ENCODE measurements at places on chromosomes 7 and 10. TPM values are rescaled to one million over a fixed set of nuclear protein-coding genes. Genes with fewer than 3 reads are reported as not detected.

GRCh38 chr7:92178928-92179924, at the start of gene LRRD1:
TSS of gene LRRD1 (minus strand) at chr7:92179142. CDS start at chr7:92165202, 13,940 bp downstream.
- peaks cover 2% of the 10 kb centered on the region for H3K27me3 ChIP-seq
- no peaks in the 10 kb centered on the region for H3K4me1 ChIP-seq
- DNase-seq = peak; percentile 65
- no peak within 1 kb of the TSS for H3K27ac ChIP-seq

Gene LRIT1
- total RNA-seq = not detected

DNA sequence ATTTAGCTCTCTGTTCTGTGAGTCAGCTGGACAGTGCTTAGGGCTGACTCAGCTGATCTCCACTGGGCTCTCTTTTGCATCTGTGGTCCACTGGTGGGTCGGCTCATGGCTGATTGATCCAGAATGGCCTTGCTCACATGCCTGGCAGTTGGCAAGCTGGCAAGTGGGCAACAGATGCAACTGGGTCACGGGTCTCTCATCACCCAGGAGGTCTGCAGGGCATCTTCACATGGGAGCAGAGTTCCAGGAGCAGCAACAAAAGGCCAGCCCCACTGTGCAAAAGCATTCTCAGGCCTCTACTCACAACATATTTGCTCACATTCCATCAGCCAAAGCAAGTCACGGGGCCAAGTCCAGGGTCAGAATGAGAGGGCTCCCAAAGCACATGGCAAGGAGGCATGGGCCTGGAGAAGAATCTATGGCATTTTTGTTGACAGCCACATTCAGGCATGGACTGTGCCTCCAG, 98.8 kb downstream of the OAT start:
- no peaks in the 10 kb centered on the region for H3K27me3 ChIP-seq
- H3K4me1 ChIP-seq = peaks cover 3% of the 10 kb centered on the region
- no peak overlapping the region for H3K4me3 ChIP-seq
- DNase-seq = no peak

DNA sequence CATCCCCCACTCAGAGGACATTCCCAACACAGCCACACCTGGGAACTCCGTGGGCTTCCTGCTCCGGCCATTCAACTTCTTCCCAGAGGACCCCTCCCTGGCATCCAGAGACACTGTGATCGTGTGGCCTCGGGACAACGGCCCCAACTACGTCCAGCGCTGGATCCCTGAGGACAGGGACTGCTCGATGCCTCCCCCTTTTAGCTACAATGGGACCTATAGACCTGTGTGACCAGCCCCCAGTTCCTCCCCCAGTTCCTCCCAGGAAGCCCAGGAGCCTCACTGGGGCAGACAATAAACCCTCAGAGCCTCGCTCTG, 8.6 kb downstream of the AOC1 start:
- no peak overlapping the region for H3K4me3 ChIP-seq
- no peaks in the 10 kb centered on the region for H3K27me3 ChIP-seq
- no peak for DNase-seq
- no peaks in the 10 kb centered on the region for H3K36me3 ChIP-seq

GRCh38 chr7:22934023-22934422, 79.9 kb downstream of the HYCC1 start:
- H3K4me1 ChIP-seq = peaks cover 2% of the 10 kb centered on the region
- H3K4me3 ChIP-seq = no peak overlapping the region
- H3K36me3 ChIP-seq = no peaks in the 10 kb centered on the region
- no peak overlapping the region for H3K27ac ChIP-seq
- no peaks in the 10 kb centered on the region for H3K27me3 ChIP-seq

DNA sequence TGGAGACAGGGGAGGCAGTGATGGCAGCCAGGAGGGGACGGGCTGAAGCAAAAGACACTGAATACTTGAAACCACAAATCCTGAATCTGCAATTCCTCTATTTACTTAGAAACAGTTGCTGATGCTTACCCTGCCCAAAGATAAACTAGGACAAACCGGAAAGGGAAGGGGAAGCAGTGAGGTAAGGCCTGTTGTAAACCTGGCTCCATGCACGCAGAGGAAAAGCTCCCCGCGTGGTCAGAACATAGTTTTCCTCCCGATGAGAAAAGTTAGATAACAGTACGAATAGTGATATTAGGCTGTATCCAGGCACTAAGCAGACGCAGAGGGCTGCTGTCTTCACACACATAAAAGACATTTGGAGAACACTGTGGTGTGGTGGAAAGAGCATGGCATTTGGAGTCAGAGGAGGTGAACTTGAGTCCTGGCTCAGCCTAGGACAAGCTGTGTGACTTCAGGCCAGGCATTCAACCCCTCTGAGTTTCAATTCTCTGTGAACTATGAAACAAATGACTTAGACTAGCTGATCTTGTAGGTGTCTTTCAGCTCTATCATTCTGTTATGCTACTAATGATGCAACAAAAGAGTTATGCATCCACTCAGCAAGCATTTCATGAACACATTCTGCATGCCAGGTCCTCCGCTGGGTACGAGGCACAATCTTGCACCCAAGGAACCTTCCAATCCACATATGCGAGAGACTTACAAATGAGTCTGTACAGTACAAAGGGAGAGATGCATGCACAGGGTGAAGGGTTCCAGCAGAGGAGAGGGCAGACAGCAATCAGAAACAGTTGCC, 80.9 kb downstream of the SORBS1 start:
- no peak for DNase-seq
- no peaks in the 10 kb centered on the region for H3K27me3 ChIP-seq
- peaks cover 31% of the 10 kb centered on the region for H3K4me1 ChIP-seq
- no peaks in the 10 kb centered on the region for H3K36me3 ChIP-seq
- no peak overlapping the region for H3K4me3 ChIP-seq

GRCh38 chr7:23759671-23760391, 49.8 kb downstream of the STK31 start:
- H3K4me3 ChIP-seq = no peak overlapping the region
- H3K27ac ChIP-seq = no peak overlapping the region
- DNase-seq = no peak
- H3K36me3 ChIP-seq = no peaks in the 10 kb centered on the region
- H3K27me3 ChIP-seq = no peaks in the 10 kb centered on the region

Gene YKT6
- 103 TPM for total RNA-seq

- no peak for DNase-seq
- H3K4me3 ChIP-seq = no peak overlapping the region
- H3K27me3 ChIP-seq = no peaks in the 10 kb centered on the region
- no peaks in the 10 kb centered on the region for H3K4me1 ChIP-seq
Observed at GRCh38 chr10:124206616-124207015, 113.2 kb upstream of the CHST15 start.

GRCh38 chr10:116721547-116722392, 20.6 kb downstream of the HSPA12A start:
- no peak overlapping the region for H3K4me3 ChIP-seq
- H3K36me3 ChIP-seq = no peaks in the 10 kb centered on the region
- no peak overlapping the region for H3K27ac ChIP-seq
- H3K4me1 ChIP-seq = no peaks in the 10 kb centered on the region
- no peaks in the 10 kb centered on the region for H3K27me3 ChIP-seq

GRCh38 chr10:43407576-43408330, 1.2 kb downstream of the HNRNPF start:
- no peak for DNase-seq
- peak overlapping the region; percentile 61 for H3K4me3 ChIP-seq
- H3K27ac ChIP-seq = peak overlapping the region; percentile 99

Gene OGDHL
- 16.6 TPM for total RNA-seq

GRCh38 chr7:29606287-29606721, 42.7 kb downstream of the PRR15 start:
- H3K27me3 ChIP-seq = no peaks in the 10 kb centered on the region
- peaks cover 3% of the 10 kb centered on the region for H3K4me1 ChIP-seq
- DNase-seq = no peak
- no peak overlapping the region for H3K4me3 ChIP-seq

DNA sequence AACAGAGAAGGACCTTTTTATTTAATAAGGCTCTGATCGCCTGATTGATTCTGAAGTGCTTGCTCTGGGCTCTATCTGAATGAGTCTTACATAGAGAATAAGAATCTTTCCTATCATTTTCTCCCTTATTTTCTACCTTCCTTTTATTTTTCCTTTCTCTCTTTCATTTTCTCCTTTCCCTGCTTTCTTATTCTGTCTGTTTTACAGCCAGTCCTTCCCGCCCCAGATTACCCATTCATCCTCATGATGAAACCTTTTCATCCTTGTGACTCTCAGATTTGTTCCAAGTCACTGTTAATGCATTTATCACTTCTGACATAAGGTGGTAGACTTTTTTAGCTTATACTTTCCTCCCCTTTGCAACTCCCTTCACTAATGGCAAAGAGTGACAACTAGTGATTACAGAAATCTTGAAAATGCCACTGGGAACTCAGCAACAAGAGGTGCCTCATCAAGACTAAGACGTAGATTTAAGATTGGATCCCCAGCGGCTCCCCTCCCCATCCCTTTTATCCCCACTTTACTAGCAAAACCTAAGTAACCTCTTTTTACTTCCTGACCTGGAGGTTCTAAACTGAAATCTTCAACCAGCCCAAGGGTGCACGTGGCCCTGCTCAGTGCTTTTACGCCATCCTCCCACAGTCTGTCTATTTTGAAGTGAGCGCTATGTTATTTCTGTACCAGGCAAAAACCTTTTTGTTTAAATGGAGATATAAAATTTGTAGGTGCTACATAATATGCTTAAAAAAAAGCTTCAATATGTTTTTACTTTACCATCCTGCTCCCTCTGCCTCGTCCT, 179.8 kb downstream of the DYNC1I1 start:
- H3K27ac ChIP-seq = no peak overlapping the region
- H3K36me3 ChIP-seq = no peaks in the 10 kb centered on the region
- no peak overlapping the region for H3K4me3 ChIP-seq
- H3K27me3 ChIP-seq = no peaks in the 10 kb centered on the region
- no peak for DNase-seq
- no peaks in the 10 kb centered on the region for H3K4me1 ChIP-seq

DNA sequence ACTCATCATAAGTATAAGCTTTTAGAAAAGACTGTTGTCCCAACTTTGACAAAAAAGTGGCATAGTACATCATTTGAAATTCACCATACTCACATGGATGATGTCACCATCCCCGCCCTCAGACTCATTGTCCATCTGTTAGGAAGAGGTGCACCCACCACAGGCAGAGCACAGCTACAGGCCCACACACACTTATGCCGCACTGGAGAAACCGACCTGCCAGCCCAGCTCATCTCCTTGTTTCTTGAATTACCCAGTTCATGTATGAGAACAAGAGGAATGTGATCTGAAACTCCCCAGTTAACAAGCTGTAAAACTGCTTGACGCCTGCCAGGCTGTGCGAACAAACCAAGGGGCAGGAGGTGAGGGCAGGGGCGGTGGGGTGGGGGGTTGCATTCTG, 312.0 kb downstream of the DPP6 start:
- H3K4me3 ChIP-seq = no peak overlapping the region
- H3K4me1 ChIP-seq = no peaks in the 10 kb centered on the region
- DNase-seq = no peak
- no peaks in the 10 kb centered on the region for H3K27me3 ChIP-seq

Gene HTR7
- 26.9 TPM for total RNA-seq

- H3K27ac ChIP-seq = no peak overlapping the region
- no peaks in the 10 kb centered on the region for H3K36me3 ChIP-seq
- peaks cover 36% of the 10 kb centered on the region for H3K27me3 ChIP-seq
- peak overlapping the region; percentile 69 for H3K4me3 ChIP-seq
- H3K4me1 ChIP-seq = peaks cover 26% of the 10 kb centered on the region
Observed at GRCh38 chr7:45573204-45573603, 964 bp upstream of the ADCY1 start.

DNA sequence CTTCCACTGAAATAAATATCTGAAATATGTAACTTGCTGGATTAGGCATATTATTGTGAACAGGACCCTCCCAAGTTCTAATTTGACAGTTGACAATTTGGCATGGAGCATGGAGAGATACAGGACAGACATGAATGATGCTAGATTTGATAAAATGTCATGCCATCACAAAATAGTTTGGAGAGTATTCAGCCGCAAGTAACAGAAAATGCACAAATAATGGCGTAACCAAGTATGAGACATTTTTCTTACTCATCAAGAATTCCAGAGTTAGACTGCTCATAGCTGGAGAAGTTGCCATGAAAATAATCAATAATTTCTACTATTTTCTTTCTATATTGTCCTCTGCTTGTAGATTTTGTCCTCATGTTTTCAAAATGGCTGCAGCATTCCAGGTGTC, 45.5 kb upstream of the GPAM start:
- H3K4me3 ChIP-seq = no peak overlapping the region
- H3K27ac ChIP-seq = no peak overlapping the region
- no peaks in the 10 kb centered on the region for H3K4me1 ChIP-seq
- H3K27me3 ChIP-seq = no peaks in the 10 kb centered on the region
- no peaks in the 10 kb centered on the region for H3K36me3 ChIP-seq

Measured in H1 (cell line).